Immature natural killer cell (primary cell): ENCODE measurements at places on chromosomes 1 and 21. TPM values are rescaled to one million over a fixed set of nuclear protein-coding genes. Genes with fewer than 3 reads are reported as not detected.

DNA sequence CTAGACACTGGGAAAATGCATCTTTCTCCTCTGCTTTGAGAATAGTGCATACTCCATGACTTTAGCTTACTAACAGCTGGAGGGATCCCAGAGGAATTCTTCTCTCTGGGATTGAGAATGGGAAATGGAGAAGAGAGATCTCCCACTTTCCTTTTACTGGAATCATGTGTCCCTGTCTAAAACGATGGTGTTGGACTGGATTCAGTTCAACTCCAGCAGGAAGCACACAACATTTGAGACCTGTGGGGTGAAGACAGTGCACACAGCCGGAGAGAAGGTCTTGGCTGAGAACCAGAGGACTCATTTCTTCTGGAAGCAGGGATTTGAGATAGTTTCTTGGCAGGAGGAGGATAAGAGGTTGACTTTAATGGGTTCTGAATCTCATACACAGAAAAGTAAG, 58.7 kb downstream of the TRABD2B start:
- no peaks in the 10 kb centered on the region for H3K4me1 ChIP-seq
- peaks cover 1% of the 10 kb centered on the region for H3K27me3 ChIP-seq
- H3K36me3 ChIP-seq = no peaks in the 10 kb centered on the region
- H3K27ac ChIP-seq = no peak overlapping the region
- H3K4me3 ChIP-seq = no peak overlapping the region
- DNase-seq = no peak

- no peaks in the 10 kb centered on the region for H3K36me3 ChIP-seq
- H3K4me3 ChIP-seq = no peak overlapping the region
- H3K4me1 ChIP-seq = no peaks in the 10 kb centered on the region
- H3K27me3 ChIP-seq = peaks cover 9% of the 10 kb centered on the region
These were observed 309.0 kb downstream of the CTH start for GRCh38 chr1:70720109-70720508.

DNA sequence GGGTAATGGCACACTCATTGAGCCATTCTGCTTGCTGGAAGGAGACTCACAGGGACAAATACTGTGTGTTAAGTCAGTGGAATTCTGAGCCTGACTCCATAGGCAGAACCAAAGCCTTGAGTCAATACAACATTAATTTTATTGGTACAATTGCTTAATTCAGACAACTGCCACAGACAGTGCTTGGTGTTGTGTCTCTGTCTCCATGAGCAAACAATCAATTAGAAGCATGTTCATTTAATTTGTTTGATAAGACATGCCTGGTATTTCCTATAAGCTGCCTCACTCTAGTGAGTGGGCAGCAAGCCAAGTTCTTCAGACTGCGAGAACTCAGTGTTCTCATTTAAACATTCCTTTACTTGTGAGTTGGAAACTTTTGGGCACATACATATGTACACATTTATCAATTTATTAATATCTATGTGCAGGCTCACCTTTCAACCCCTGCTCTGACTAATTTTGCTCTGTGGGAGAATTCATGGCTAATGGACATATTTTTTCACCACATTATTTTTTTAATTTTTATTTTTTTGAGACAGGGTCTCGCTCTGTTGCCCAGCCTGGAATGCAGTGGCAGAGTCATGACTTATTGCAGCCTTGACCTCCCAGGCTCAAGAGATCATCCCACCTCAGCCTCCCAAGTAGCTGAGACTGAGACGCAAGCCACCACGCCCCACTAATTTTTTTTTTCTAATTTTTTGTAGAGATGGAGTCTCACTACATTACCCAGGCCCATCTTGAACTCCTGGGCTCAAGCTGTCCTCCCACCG, 4.5 kb upstream of the SRSF10 start:
- H3K4me1 ChIP-seq = peaks cover 14% of the 10 kb centered on the region
- no peak for DNase-seq
- H3K4me3 ChIP-seq = no peak overlapping the region

The C1orf94 gene
- not detected for polyA plus RNA-seq

The C1orf87 gene
- not detected for polyA plus RNA-seq
